ENCODE measurements at places on chromosomes 2 and 18.

- no peak for DNase-seq
Measured at GRCh38 chr2:25389161-25389560, 47.4 kb upstream of the DNMT3A start.

- DNase-seq: no peak
Measured at GRCh38 chr2:30155889-30156658, 9.3 kb downstream of the YPEL5 start.

DNA sequence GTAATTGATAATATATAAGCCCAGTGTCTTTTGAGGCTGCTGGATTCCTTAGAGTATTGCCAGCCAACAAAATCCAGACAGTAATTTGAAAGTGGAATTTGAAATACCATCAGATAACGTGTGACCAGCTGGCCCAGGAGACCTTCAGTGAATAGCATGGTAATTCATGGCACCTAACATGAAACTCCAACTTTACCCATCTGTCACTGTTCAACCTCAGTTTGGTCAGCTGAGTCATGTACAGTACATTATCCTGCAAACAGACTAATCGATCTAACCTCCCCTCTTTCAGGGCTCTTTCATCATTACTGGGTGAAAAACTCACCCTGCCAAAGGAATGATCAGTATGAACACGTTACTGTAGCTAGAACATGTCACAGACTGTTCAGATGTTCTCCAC lies 230.6 kb downstream of the DOK6 start:
- DNase-seq: no peak

DNA sequence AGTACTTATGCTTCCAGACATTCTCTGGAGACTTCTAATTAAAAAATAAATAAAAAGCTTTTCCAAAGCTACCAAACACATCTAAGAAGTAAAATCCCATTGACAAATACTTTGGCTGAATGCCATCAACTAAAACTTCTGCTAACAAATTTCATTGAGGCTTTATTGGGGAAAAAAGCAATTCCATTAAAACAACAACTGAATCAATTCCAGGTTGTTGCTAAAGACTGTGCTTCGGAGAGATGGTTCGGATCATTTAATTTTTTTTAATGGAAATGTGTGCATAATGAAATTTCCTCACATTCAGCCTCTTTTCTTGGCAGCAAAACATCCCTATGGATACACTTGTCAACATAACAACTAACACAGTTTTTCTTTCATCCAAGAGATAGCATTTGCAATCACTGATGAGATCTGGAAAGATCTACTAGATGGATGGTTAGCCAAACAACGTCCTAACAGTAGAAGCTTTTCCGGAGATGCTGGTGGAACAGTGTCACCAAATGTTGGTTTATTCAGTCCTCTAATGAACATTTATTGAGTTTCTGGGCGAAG lies 446.1 kb upstream of the FAM98A start:
- no peak for DNase-seq

- DNase-seq: no peak
Measured at GRCh38 chr2:74515271-74515980, 1.2 kb downstream of the TLX2 start.

GRCh38 chr2:240431661-240432424 lies 3.6 kb upstream of the GPC1 start:
- DNase-seq: no peak

- no peak for DNase-seq
Measured at GRCh38 chr2:127542231-127542630, 6.7 kb downstream of the MYO7B start.

GRCh38 chr2:233354500-233354924 lies 218 bp downstream of the DGKD start:
- DNase-seq: no peak

DNA sequence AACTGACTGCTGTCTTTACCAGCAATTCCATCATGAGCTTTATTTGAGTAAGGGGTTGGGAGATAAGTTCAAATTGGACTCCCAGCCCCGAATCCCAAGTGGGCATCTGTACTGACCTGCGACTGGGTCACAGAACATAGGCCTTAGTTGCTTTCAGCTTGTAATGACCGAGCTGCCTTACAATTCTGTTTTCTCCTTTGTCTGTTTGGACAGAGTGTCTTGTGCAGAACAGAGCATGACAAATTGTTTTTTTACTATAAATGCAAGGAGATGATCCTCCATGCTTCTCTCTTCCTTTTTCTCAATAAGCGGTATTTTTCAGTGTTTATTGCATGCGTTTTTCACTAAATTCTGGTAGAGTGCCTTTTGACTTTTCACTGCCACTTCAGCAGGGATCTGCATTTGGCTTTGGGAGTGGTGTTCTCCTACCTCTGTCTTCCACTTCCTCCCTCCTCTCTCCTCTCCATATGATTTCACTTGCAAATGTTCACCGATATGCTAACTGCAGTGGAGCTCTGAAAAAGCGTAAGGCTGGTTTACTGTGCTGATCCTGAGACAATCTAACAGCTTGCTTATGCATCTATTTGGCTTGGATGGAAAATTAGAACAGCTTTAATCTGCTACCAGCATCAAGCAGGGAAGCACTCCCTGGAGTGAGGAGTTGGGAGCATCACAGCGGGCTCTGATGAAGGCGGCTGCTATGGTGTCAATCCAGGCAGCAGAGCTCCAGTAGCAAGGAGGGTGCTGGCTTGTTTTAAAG lies 158.8 kb upstream of the SMIM21 start:
- no peak for DNase-seq

GRCh38 chr2:18425210-18425703 lies 135.2 kb downstream of the RDH14 start:
- no peak for DNase-seq

- DNase-seq: no peak
Measured at GRCh38 chr2:219613461-219614070, 13.9 kb upstream of the SLC4A3 start.

GRCh38 chr2:129267559-129267958 lies 711.9 kb upstream of the RAB6C start:
- DNase-seq: no peak

DNA sequence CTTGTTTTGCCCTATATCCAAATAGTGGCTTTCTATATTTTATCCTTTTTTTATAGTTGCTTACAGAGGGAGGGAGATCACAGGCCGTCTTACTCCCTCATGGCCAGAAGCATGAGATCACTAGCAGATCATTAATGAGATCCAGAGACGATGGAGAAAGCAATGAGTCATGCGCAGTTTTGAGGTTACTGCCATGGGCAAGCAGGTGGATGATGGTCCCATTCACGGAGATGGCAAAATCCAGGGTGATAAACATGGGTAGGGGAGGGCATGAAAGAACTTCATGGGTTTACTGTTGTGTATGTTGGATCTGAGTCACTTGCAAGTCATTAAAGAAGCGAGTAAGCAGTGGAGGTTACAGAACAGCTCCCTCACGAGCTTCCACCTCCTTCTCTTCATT lies 60.4 kb downstream of the C18orf63 start:
- no peak for DNase-seq

DNA sequence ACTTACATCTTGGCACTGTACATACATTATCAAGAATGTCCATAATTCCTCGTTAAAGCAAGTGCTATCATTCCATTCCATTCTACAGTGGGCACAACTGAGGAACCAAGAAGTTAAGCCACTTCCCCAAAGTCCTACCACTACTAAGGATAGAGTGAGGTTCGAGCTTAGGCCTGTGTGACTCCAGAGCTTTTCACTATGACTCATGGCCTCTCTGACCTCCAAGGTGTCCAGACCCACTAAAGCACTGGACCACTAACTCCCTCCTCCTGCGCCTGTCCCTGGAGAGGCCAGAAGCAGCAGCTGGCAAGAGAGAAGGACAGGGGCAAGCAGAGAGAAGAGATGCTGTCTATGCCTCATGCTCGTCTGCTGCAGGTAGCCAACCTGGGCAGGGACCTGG lies 117.0 kb downstream of the ZBTB7C start:
- DNase-seq: no peak

GRCh38 chr2:23669413-23670244 lies 257.3 kb downstream of the ATAD2B start:
- no peak for DNase-seq

- no peak for DNase-seq
Measured at GRCh38 chr2:201987426-201987825, 46.2 kb upstream of the FZD7 start.

DNA sequence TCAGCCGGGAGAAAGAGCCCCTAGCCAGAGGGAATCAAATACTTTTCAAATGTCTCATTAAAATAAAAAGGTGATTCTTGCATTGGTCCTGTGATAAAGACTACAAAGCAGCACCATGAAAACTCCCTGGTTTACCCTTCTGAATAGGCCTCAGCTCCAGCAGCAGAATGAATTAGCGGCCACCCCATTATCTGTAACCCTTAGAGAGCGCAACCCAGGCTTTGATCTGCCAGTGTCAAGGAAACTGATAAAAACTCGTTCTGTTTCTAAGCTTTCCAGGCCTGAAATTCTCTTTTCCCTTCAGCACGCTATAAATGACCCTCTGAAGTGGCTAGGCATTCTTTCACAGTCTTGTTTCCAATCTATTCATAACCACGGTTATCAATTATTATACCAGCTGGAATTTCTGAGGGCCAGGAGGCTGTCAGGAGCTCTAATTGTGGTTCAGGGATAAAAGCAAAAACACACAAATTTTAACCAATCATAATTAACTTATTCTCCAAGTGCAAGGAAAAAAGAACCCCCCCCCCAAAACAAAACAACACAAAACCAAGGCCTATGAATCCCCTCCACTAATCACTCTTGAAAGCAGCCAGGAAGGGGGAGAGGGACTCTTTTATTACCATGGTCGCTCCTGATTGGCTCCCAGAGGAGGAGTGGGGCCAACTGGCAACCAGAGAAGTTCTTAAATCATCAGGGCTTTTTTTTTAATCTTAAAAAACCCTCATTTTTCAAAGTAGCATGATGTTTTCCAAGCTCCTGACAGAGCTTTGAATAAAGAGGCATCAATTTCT lies 258.9 kb downstream of the CYRIA start:
- no peak for DNase-seq

DNA sequence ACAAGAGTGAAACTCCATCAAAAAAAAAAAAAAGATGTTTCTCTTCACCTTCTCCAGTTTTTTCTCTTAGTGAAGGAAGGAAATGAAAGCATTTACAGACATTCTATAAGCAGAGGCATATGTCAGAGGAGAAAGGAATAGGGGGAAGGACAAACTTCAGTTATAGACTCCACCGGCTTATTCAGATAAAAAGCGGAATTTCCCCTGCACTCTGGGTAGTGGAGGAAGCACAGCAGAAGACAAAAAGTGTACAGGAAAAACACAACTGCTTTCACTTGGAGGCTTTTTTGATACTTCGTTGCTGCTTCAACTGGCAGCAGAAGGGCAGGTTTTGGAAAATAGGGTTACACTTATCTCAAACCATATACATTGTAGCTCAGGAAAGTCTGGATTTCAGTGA lies 3.2 kb upstream of the MGAT4A start:
- no peak for DNase-seq

GRCh38 chr18:32881009-32881408 lies 108.2 kb upstream of the KLHL14 start:
- no peak for DNase-seq

DNA sequence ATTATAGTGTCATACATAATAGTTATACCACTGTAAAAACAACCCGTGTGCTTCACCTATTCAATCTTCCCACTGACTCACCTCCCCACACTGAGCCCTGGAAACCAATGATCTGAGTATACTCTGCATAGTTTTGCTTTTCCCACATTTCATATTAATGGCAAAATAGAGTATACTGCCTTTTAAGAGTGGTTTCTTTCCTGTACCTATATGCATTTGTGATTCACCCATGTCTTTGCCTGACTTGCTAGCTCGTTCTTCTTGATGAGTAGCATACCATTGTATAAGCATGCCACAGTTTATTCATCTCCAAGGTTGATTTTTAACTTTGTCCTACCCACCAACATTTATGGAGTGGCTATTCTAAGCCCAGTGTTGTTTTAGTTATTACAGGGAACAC lies 686.4 kb downstream of the PLCL1 start:
- DNase-seq: no peak

DNA sequence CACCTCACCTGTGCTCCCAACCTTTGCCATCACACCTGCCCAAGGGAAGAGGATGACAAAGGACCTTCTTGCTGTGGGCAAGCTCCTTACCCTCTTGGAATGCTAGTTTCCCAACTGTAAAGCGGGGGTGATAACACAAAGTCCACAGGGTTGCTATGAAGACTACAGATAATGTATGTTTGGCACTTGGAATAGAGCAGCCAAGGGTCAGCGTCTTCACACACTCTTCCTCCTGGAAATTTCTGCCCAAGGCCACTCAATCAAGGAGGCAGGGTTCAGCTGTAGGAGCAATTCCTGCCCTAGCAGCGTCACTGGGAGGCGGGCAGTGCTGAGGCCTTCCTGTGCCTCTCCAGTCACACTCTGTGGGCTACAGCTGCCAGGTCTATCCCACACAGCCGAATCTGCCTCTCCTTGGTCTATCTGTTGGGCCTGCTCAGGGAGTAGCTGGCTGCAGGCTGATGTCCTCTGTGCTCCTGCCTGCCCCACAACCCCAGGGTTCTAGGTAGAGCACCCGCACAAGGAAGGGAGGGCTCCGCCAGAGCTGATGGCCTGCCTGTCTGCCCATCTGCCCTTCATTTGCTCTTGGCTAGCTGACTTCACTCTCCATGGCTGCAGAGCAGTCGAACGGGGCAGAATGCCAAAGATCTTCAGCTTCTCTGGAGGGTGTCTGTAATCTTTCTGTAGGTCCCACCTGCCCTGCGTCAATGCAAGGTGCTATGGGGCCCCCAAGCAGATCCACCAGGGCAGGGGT lies 91.9 kb downstream of the MRO start:
- no peak for DNase-seq

DNA sequence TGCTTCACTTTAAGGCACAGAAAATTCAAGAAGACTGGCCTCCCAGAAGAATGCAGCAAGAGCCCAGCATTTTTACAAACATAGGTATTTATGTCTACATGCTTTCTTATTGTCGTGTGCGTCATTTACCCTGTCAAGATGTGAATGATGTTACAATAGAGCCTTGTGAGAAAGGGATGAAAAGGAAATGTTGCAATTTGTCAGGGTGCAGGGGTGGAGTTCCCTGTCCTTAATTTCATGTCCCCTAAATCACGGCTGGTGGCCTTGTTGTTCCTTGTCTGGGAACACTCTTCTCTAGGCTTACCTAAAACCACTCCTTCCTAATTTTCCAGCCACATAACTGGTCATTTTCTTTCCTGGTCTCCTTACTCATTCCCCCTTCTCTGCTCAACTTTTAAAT lies 194.2 kb downstream of the TXNL1 start:
- DNase-seq: no peak

DNA sequence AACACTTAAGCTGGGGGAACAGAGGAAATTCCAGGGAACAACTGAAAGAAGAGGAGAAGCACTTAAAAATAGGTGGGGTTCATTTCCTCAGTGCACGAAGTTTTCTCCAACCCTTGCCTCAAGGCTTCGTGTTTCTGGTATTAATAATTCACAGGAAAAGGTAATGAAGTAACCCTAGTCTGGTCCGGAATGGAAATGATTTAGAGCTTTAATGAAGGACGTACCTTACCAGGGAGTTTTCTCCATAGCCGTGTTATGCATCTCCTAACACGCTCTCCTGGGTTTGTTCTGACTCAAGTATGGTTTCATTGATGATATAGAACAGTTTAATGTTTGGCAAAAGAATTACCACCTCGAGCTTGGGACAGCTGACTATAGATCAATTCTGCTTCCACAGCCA lies 214.2 kb downstream of the MTX2 start:
- DNase-seq: no peak
